ENCODE measurements at places on chromosomes 7 and 10.

- no peak for DNase-seq
Observed at GRCh38 chr7:36202398-36202797, 49.3 kb downstream of the EEPD1 start.

- DNase-seq: no peak
Observed at GRCh38 chr10:64196638-64197315, 675.6 kb downstream of the REEP3 start.

GRCh38 chr7:132112106-132112505 is 464.2 kb downstream of the PLXNA4 start:
- DNase-seq: no peak

DNA sequence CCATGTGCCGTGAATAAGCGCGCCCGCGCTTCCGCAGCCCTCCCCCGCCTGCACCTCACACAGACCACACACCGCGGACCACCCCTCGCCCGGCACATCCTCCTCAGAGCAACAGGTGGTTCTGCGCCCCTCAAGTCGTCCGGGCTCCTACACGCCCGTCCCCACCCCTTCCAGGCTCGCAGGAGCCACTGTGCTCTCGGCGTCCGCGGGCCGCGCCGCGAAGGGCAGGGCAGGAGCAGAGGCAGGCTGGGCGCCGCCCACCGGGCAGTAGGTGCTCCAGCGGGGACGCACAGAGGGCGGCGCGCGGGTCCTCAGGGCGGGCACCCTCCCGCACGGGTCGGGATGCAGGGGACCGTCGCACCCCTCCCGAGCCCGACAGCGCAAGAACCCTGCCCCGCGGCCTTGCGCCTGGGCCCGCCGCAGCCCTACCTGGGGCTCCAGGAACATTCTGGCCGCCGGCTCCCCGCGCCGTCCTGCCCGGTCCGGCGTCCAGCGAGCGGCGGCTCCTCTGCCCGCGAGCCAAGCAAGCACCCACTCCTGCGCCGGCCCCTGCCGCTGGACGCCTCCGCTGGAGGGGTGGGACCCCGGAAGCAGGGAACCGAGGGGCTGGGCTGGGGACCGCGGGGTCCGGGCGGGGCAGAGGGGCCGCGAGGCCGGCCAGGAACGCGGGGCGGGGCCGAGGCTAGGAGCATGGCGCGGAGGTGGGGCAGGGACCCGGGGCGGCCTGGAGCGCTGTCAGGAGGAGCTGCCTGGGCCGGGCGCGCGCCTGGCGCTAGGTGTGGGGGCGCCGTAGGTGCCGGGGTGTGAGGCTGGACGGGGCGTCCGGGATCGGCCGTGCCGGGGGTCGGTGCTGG is 37.4 kb downstream of the RASGEF1A start:
- no peak for DNase-seq

- DNase-seq: no peak
Observed at GRCh38 chr7:29987083-29987482, 2.5 kb downstream of the SCRN1 start.

DNA sequence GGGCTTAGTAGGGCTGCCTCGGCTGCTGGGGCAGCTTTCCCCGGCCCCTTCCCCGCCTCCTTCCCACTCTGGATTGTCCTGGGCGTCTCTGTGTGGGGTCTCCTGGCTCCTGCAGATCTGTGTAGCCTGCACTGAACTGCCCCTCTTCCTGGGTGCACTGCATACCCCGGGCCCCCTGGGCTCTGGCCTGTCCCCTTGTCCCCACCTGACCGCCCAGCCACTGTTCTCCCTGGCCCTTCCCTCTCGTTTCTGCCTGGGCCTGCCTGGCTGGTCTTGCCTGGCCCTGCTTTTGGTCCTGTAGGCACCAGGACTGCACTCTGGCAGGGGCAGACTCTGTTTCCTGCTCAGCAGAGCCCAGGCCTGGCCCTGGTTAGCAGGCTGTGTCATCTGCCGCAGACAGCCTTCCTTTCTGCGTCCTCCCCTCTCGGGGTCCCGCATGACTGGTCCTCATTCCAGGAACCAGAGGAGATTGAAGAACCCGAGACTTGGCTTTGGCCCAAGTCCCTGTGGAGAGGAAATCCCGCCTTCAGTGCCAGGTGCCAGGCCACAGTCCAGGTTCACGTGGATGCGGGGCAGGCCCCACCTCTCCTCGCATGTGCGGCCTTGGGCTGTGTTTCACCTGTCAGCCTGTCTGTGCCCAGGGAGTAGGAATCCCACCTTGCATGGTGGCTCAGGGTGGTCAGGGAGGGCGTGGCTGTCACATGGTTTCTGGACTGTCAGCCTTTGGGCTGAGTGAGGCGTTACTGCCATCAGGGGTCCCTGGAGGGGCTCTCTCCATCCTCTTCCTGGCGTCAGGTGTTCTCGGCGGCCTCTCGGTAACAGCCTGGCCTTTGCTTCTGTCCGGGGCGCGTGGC is 9.2 kb downstream of the INPP5A start:
- DNase-seq: no peak

GRCh38 chr10:62844280-62845011 is 28.3 kb upstream of the EGR2 start:
- no peak for DNase-seq

DNA sequence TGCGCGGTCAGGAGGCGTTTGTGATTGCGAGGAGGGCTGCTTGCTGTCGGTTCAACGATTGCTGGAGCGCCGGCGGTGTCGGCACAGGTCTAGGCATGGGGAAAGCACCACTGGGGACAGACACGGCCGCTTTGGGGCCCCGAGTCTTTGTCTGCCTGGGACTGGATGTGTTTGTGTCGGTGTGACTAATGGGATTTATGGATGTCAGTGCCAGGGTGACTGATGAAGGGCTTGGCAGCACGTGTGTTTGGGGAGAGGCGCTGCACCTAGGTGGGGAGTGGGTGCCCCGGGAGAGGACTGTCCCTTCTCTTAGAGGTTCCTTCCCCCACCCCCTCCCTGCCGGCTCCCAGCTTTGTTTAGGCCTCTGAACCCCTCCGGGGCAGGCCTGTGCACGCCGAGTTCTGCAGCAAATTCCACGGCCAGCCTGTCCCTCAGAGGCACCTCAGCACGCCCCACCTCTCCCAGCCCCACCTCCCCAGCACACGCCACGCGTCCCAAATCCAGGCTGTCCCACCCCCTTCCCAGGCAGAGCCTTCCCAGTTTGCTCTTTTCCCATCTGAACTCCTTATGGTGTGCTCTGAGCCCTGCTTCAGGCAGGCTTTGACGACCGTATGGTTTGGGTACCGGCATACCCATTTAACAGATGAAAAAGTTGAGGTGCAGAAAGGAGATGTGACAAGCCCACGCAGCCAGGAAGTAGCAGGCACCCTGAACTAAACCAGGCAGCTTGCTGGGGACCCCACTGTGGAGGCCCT is 6.4 kb upstream of the TNRC18 start:
- no peak for DNase-seq

DNA sequence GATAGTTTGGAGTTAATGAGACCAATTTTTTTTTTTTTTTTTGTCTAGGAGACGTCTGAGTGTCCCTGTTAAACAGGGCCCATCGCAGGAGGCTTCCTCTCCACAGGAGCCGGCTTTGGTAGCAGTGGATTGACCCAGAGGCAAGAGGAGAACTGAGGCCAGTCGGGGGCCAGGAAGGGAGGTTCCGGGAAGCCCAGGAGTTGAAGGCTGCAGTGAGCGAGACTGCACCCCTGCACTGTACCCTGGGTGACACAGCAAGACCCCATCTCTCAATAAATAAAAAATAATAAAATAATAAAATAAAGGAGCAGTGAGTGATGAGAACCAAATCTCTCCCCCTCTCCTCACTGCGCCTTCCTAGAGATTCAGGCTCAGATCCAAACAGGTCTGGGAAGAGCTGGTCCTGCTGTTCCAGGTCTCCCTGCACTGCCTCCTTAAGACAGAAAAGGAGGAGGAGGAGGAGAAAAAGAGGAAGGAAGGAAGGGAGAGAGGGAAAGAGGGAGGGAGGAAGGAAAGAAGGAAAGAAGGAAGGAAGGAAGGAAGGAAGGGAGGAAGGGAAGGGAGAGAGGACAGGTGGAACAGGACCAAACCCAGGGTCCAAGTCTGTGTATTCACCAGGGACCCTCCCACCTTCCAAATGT is 3.5 kb downstream of the MNX1 start:
- no peak for DNase-seq

DNA sequence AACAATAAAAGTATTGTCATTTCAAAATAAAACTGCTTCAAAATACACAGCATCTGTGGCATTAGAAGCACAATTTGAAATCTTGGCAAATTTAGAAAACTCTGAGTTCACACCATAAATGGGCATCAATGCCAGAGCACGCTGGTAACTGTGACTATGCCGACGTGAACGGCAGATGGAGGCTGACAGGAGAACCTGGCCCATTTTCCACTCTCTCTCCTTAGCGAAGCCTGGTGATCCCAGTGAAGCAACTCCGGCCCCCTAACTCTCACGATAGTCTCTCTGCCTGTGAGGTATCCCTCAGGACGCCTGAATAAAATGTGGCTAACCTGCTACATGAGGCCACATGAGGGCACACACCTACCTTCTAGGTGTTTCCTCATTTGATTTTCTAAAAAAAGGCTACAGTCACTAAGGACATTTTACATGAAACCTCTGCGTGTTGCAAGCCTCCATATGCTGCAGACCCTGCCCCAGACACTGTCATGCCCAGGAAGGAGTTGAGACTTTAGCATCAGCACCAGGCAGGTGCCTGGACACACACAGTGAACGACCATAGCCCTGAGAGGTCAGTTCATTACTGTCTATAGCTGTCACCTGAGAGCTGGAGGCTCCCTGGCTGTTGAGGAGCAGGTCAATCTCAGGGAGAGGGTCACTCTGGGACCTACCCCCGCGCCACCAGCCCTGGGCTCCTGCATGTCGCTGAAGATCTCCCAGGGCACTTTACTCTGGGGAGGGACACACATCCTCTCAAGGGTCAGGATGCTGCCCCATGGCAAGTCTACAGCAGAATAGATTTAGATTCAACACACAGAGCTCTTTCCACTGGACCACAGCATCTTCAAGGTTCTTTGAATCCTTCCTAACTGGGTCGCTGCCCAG is 62.9 kb upstream of the CAMK2B start:
- no peak for DNase-seq

GRCh38 chr10:50347394-50347802 is 96.1 kb upstream of the ASAH2 start:
- no peak for DNase-seq

DNA sequence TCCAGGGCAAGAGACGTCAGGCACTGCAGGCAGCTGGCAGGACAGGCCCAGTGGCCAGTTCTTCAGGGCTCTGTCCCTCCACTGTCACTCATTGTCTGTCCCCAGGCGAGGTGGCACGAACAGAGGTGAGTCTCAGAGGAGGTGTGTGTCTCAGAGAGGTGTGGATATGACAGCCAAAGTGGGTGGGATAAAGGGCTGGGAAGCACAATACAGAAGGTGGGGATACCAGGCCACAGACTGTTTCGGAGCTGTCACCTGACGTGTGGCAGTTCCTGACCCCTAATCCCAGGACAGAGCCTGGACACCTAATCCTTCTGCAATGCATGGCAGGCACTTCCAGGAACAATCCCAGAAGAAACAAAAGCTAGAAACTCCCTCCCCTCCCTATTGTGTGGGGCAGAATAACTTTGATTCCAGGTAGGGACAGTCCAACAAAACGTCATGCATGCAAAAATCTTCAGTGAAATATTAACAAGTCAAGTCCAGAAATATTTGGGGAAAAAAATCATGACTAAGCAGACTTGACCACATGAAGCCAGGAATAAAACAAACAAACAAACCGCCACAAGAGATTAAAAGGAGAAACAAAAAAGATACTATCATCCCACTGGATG is 11.6 kb downstream of the KLRG2 start:
- DNase-seq: no peak

- no peak for DNase-seq
Observed at GRCh38 chr10:104435822-104436221, 82.2 kb downstream of the CFAP58 start.

- DNase-seq: no peak
Observed at GRCh38 chr10:130820880-130821482, 490.5 kb downstream of the TCERG1L start.

DNA sequence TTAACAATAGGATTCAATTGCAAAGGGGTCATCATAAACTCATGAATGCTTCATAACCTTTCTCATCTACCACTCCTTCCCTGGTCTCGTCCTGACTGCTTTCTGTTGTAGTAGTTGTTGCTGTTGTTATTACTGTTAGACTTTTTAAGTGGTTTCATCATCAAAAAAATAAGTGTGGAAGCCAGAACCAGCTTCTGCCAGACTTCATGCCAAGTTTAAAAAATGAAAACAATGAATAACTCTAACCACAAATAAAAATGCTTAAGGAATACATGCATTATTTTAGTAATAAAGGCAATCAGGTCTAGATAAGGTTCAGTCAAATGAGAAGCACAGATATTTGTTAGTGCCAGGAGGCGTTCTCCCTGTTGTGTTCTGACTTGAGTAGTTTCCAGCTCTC is 85.4 kb downstream of the PCLO start:
- no peak for DNase-seq

Data from stimulated activated CD4-positive, alpha-beta T cell treated with anti-CD3 and anti-CD28 coated beads, TNF-alpha, amount 100 ng/mL, for 1 hour (primary cell).